IMR-90 (cell line): ENCODE measurements at places on chromosomes 16 and 17. TPM values are rescaled to one million over a fixed set of nuclear protein-coding genes. Genes with fewer than 3 reads are reported as not detected.

Gene SEPTIN12
- not detected in 2 replicates for total RNA-seq

Gene FAM20A
- not detected in 2 replicates for total RNA-seq

Gene KRTAP9-9
- total RNA-seq = not detected in 2 replicates

Gene KRT27
- not detected in 2 replicates for total RNA-seq

Gene COX6A2
- total RNA-seq = not detected in 2 replicates

Gene HS3ST6
- not detected in 2 replicates for total RNA-seq

Gene ZACN
- total RNA-seq = not detected in 2 replicates

Gene PKMYT1
- total RNA-seq = 1.8 and 2.8 TPM in 2 replicates

Gene CHAD
- total RNA-seq = not detected in 2 replicates

Gene MILR1
- total RNA-seq = 0.36 and 0.56 TPM in 2 replicates

Gene NPIPB4
- total RNA-seq = 11.1 and 13.3 TPM in 2 replicates

Gene KREMEN2
- total RNA-seq = not detected in 2 replicates

Gene CDK5R1
- total RNA-seq = 0.36 and 0.56 TPM in 2 replicates

Gene PFAS
- total RNA-seq = 22.2 and 26.2 TPM in 2 replicates

Gene ICAM2
- total RNA-seq = 0.28 TPM in 1 of 2 replicates, not detected in the other

Gene EIF3C
- total RNA-seq = 132 and 184 TPM in 2 replicates
